Spinal cord (tissue), 10 donors: ENCODE measurements at places on chromosomes 7 and 10. TPM values are rescaled to one million over a fixed set of nuclear protein-coding genes. Genes with fewer than 3 reads are reported as not detected.

Gene CALML3
- not detected for total RNA-seq

Gene WNT16
- 12.0 TPM for total RNA-seq

Gene GFRA1
- total RNA-seq = 109 TPM

Gene GNAT3
- total RNA-seq = not detected

Gene PLAC9
- 81.7 TPM for total RNA-seq

Gene ICA1
- 33.3 TPM for total RNA-seq

Gene AZGP1
- total RNA-seq = 4.5 TPM

Gene SPDYE9
- total RNA-seq = 0.06 TPM
